ENCODE measurements at places on chromosomes 11 and 22. TPM values are rescaled to one million over a fixed set of nuclear protein-coding genes. Genes with fewer than 3 reads are reported as not detected.

The RTL10 gene
- 19.6 TPM for total RNA-seq

The BTG4 gene
- total RNA-seq, result not detected

The PHF21B gene
- total RNA-seq, result 0.46 TPM

The GAS2 gene
- total RNA-seq, result 9.1 TPM

The TNNI2 gene
- 2.6 TPM for total RNA-seq

The PANX3 gene
- total RNA-seq, result not detected

The OOSP2 gene
- total RNA-seq, result not detected

The GVQW3 gene
- 4.5 TPM for total RNA-seq

The NLRP6 gene
- 6.3 TPM for total RNA-seq

The UBQLNL gene
- total RNA-seq, result 2.3 TPM

The CHCHD10 gene
- total RNA-seq, result 35.9 TPM

- DNase-seq, result no peak
Measured at GRCh38 chr11:46277313-46277621, 195 bp upstream of the CREB3L1 start.

GRCh38 chr11:32602657-32603415 is 19.2 kb downstream of the EIF3M start:
- no peak for DNase-seq

- DNase-seq, result no peak
Measured at GRCh38 chr11:30446520-30446919, 123.6 kb downstream of the ARL14EP start.

- DNase-seq, result no peak
Measured at GRCh38 chr11:78690352-78690987, 115.8 kb upstream of the NARS2 start.

DNA sequence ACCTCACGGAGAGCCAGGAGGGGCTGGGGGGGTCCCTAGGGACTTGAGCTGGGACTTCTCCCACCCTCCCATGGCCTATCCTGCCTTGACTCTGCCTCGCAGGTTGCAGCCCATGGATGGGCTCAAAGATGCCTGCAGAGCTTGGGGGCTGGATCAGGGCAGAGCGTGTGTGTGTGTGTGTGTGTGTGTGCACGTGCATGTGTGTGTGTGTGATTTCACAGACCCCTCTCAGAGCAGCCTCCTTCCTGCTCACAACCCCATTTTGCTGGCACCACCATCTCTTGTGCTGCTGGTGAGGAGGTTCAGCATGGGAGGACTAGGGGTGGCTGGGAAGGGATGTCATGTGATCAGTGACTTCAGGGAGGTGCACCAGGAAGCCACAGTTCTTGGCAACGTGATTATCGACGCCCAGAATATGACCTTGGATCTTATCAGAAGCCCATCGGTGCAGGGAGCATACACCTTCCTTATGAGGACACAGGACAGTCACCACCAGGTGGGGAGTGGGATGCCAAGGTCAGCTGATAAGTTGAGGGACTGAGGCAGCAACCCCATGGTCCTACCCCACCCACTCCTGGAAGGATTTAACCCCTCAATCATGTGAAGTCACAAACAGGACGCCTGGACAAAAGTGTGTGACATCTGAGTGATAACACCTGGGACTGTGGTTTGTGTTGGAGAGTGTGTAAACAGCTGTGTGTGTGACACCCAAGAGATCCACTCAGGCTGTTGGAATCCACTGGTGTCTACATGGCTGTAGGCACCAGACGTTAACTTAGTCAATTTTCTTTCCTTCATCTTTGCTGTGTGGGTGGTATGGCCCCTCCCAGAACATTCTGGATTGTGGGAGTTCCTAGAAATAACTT is 1.8 kb upstream of the NAALADL1 start:
- DNase-seq, result no peak

GRCh38 chr11:131372234-131372962 is 2.0 kb downstream of the NTM start:
- DNase-seq, result no peak

DNA sequence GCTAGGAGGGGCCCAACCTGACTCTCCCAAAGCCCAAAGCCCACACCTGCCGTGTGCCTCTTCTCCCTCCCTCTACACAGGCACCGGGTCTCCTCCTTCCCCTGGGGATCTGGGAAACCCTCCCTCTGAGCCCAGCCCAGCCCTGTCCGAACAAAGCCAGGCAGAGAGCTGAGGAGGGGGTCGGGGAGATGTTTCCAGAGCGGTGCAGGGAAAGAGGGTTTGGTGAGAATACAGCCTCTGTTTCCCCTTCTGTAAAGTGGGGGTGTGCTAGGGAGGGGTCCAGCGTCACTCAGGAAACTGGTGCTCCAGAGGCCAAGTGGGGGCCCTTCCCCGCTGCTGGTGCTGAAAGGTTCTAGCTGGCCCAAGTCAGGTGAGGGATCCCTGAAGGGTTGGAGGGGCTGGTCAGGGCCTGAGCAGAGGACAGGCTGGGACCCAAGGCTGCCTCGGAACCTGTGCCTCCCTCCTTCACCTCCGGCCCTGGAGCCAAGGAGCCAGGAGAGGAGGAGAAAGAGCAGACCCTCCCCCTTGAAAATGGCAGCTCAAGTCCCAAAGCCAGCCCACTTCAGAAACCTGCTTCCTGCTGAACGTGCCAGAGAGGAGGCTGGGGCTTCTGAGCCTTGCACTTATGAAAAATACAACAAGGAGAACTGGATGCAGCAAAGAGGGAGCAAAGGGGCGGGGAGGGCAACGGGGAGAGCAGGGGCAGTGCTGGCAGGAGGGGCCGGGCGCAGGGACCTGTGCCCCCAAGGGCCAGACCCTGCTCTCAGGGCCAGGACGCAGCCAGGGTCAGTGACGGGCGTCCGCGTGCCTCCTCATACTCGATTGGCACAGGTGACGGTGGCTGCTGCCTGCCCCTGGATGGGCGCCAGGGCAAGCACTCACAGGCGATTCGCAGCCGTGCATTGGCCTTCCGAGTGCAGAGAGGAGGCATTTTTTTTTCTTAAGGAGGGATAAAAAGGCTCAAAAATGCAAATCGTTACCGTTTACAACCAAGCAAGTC is 43.2 kb downstream of the MACROD1 start:
- no peak for DNase-seq

GRCh38 chr22:40241200-40241763 is 63.6 kb downstream of the TNRC6B start:
- DNase-seq, result no peak

- DNase-seq, result no peak
Measured at GRCh38 chr11:15034687-15035267, 38.6 kb upstream of the CALCB start.

DNA sequence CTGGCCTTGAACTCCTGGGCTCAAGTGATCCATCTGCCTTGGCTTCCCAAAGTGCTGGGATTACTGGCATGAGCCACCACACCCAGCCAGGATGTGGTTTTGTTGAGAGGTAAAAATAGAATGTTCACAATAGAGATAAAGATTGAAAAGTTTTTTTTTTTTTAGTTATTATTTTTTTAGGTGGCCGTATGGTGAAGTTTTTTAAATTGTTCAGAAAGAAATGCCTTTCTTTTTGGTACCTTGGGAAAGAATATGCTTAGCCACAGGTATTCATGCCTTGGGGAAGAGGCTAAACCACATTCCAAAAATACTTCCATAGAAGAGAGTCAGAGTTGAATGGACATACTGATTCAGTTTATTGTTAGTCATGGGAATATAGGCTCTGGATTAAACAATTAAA is 143.4 kb downstream of the C11orf91 start:
- no peak for DNase-seq

GRCh38 chr11:93545566-93545965 is 2.4 kb upstream of the SMCO4 start:
- no peak for DNase-seq

DNA sequence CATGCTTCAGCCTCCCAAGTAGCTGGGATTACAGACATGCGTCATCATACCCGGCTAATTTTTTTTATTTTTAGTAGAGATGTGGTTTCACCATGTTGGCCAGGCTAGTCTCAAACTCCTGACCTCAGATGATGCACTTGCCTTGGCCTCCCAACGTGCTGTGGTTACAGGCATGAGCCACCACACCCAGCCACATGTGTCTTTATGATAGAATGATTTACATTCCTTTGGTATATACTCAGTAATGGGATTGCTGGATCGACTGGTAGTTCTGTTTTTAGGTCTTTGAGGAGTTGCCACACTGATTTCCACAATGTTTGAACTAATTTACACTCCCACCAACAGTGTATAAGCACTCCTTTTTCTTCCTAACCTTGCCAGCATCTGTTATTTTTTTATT is 276.2 kb downstream of the METTL15 start:
- DNase-seq, result no peak

DNA sequence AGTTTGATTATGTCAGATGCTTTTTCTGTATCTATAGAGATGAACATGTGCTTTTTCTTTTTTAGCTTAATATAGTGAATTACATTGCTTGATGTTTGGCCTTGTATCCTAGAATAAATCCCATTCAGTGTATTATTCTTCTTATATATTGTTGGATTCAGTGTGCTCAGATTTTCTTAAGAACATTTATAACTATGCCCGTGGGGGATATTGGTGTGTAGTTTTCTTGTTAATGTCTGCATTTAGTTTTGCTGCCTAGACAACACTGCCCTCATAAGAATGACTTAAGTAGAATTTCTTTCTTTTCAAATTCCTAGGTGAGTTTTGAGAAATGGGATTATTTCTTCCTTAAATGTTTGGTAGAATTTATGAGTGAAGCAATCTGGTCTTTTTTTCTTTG is 98.5 kb downstream of the TMEM135 start:
- DNase-seq, result no peak

- DNase-seq, result no peak
Measured at GRCh38 chr22:24506802-24507438, 11.8 kb downstream of the UPB1 start.

DNA sequence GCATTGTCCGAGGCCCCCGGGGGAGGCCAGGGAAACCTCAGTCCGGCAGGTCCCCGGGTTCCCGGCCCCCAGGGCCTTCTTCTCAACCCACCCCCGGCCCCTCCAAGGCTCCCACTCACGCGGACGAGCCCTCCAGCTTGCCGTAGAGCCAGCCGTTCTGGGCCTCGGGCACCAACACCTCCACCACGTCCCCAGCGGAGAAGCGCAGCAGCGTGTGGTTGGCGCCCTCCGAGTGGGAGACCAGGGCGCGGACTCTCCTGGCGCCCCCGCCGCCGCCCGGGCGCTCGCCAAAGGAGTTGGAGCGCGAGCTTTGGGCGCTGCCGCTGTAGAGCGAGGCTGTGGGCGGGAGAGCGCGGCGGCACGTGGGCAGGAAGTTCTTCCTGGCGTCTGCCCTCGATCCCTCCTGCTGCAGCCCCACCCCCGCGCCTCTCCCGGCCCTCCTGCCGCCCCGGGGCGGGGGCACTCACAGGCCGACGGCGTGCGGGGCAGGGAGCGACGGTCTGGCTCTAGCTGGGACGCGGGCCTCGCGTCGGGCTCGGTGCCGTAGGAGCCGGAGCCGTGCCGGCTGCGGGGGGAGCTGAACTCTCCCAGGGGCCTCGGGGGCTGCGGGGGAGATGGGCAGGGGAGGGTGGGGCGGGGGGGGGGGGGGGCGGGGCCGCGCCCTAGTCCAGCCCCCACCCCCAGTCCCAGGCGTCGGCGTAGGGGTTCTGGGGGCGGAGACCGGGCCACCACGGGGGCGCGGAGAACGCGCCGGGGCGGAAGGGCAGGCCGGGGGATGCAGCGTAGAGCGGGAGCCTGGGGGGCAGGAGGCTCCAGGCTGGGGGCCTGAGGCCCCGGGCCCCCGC is 4.9 kb upstream of the SLC16A8 start:
- DNase-seq, result no peak

DNA sequence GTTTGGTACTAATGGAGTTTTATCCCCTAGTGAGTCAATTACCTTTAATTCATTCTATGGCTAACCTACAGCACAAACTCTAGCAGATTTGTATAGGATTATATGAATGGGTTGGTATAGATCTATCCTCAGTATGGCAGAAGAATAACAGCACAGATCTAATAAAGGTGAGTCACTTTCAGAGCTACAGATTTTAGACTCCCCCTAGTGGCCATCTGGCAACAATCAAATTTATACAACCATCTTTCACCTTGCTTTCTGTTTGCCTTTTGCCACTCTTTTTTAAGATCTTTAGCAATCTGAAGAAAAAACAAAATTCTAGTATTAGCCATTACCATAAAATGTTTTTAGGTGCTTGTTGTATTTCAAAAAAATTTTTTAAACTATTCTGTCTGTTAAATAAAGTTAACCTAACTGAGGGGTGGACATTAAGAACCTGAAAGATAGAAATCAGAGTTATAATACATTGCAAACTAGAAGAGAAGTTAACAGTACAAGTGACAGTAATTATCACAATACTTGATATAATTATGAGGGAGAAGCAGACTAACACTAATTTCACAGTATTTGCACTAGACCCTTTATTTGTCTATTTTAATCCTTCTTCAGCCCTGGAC is 25.8 kb downstream of the DDIAS start:
- no peak for DNase-seq

GRCh38 chr11:122979103-122979814 is 2.4 kb downstream of the BSX start:
- no peak for DNase-seq

DNA sequence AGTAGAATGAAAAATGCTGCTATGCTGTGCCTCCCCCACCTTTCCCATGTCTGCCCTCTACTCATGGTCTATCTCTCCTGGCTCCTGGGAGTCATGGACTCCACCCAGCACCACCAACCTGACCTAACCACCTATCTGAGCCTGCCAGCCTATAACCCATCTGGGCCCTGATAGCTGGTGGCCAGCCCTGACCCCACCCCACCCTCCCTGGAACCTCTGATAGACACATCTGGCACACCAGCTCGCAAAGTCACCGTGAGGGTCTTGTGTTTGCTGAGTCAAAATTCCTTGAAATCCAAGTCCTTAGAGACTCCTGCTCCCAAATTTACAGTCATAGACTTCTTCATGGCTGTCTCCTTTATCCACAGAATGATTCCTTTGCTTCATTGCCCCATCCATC is 14.9 kb upstream of the HBE1 start:
- no peak for DNase-seq

DNA sequence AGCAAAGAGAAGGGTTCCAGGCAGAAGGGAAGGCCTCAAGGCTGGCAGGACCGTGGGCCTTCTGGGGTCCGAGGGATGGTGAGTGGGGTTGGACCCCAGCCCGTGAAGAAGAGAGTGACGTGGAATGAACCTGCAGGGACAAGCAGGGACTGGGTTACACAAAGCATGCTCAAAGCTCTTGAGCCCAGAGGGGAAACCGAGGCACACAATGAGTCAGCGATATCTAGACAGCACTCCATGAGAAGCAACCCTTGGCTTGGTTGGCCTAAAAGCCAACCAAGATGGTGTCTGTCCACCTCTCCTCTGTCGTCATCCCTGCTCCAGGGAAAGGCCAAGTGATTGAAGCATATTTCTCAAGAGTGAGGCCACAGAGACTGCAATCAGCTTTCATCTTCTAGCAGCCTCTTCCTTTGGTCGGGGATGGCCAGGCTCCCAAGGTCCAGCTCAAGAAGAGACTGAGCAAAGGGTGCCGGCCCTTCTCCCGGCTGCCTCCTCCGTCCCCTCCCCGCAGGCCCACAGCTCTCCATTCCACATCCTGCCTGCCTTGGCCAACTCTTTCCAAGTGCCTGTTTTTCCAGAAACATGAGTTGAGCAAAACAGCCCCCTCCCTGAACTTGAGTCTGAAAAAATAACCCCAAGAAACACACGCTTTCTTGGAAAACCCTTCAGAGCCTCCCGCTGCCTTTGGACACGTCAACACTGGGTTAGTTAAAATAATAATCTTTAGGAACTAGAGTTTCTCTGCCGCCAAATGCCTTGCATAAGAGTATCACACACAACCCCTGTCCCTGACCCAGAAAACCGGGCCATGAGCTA is 556.6 kb downstream of the MIAT start:
- no peak for DNase-seq

GRCh38 chr11:8699903-8700302 is 17.3 kb downstream of the RPL27A start:
- no peak for DNase-seq

- DNase-seq, result no peak
Measured at GRCh38 chr11:4672470-4672869, 25.2 kb downstream of the OR51E2 start.
